ENCODE measurements at places on chromosomes 16 and 17.

GRCh38 chr17:2925011-2925410 is 128.8 kb downstream of the RAP1GAP2 start:
- no peak for DNase-seq

- no peak for DNase-seq
Measured at GRCh38 chr16:86565644-86566511, 751 bp upstream of the FOXC2 start.

DNA sequence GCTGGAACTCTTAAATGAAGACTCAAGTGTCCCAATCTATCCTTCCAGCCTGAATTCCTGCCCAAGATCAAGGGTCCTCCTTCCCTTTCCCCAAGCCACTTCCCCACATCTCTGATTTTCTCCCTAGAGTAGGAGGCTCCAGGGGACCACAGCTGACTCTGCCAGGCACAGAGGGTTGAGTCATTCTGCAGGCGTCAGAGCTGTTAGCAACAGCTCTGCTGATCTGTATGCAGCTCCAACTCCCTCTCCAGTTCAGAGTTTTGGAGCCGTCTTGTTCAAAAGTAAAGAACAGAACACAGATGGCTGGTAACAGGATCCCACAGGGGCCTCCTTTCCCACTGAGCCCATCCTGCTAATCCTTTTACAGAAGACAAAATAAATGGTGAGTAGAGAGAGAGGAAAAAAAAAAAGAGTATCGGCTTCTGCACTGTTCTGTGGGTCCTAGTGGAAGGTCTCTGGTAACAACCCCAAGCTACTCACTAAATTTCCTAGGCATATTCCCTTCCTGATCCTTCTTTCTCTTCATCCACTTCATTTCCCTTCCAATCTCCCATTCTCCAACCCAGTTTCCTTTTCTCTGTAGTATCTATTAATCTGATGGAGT is 13.4 kb upstream of the TAOK1 start:
- no peak for DNase-seq

DNA sequence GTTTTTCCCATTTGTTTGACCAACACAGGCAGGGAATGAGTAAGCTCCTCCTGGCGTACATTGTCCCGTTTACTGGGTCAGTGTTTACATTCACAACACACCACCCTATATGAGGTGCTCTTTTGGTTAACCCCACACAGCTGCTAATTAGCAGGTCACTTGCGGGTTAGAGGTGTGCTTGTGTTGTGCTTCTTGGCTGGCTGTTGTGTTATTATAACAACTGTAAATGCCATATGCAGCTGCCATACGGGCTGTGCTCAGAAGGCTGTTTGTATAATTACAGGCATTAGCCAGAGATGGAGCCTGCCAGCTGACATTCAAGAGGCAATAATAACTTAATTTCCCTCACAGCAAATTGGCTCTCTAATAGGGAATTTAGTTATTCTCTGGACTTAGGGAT is 205.1 kb upstream of the ELAC2 start:
- DNase-seq = no peak
